ENCODE measurements at places on chromosomes 11 and 22. TPM values are rescaled to one million over a fixed set of nuclear protein-coding genes. Genes with fewer than 3 reads are reported as not detected.
A peak's percentile ranks its signal among the peaks of the same experiment; 100 is the strongest.

The FANCF gene
- total RNA-seq = 16.4 TPM

The C2CD3 gene
- total RNA-seq = 39.1 TPM

- peaks cover 11% of the 10 kb centered on the region for H3K27me3 ChIP-seq
- peak overlapping the region; percentile 79 for H3K27ac ChIP-seq
- DNase-seq = no peak
- H3K4me3 ChIP-seq = no peak overlapping the region
- H3K36me3 ChIP-seq = no peaks in the 10 kb centered on the region
Observed at GRCh38 chr22:22168190-22168940, 76.2 kb upstream of the VPREB1 start.

DNA sequence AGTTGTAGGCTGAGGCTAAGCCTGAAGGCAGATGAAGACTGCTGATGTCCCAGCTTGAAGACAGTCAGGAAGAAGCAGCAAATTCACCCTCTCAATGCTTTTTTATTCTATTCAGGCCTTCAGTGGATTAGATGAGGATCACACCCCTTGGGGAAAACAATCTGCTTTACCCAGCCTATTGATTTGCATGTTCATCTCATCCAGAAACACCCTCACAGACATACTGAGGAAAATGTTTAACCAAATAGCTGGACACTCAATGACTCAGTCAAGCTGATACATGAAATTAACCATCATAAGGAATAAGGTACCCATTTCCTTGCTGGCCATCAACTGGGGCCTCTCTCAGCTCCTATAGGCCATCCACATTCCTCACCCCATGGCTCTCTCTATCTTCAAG lies 549.9 kb upstream of the CCDC90B start:
- no peak overlapping the region for H3K4me3 ChIP-seq
- no peak for DNase-seq
- peaks cover 2% of the 10 kb centered on the region for H3K4me1 ChIP-seq
- peaks cover 2% of the 10 kb centered on the region for H3K27me3 ChIP-seq
- H3K27ac ChIP-seq = no peak overlapping the region
- H3K36me3 ChIP-seq = no peaks in the 10 kb centered on the region

The SF3A1 gene
- total RNA-seq = 279 TPM

DNA sequence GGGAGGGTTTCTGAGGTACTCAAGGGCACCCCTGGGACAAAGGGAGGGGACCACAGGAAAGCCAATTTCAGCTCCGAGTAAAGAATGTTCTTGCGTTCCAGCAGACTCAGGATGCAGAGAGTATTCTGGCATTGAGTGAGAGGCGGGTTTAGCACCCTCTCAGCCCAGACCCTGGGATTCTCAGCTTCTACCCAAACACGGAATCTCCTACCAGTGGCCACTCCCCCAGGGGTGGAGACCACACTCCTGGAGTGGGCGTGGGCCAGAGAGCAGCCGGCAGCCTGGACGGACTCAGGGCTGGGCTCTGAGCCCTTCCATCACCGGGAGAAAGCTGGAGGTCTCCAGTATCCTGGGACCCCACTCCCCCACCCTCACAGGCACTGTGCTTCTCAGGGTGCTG lies 26.1 kb upstream of the TTLL12 start:
- no peak overlapping the region for H3K4me3 ChIP-seq
- DNase-seq = no peak
- no peaks in the 10 kb centered on the region for H3K36me3 ChIP-seq

Data from activated CD4-positive, alpha-beta T cell treated with anti-CD3 and anti-CD28 coated beads, Interleukin-2, amount 10 ng/mL, durations not matched to agents 7 days and 5 days (primary cell).